ENCODE measurements at places on chromosomes 2 and 18.

DNA sequence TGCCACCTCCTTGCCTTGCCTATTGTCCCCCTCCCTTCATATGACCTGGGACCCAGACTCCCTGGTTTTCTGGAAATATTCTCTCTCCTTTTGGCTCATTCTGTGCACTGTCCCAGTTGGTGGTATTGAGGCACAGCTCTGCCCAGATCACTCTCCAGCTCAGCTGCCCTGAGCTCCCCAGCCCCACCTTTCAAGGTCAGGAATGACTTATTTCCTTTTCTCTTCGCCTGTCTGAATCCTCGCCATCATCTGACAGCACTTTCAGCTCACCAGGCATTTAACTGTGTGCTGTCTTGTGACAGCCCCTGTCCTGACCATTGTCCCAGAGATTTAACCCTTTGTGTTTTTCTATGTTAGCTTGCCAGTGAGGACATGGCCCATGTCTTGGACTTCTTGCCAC is 133.0 kb downstream of the MSH2 start:
- DNase-seq: no peak

GRCh38 chr2:155645791-155646190 is 686.7 kb downstream of the NR4A2 start:
- DNase-seq: no peak

DNA sequence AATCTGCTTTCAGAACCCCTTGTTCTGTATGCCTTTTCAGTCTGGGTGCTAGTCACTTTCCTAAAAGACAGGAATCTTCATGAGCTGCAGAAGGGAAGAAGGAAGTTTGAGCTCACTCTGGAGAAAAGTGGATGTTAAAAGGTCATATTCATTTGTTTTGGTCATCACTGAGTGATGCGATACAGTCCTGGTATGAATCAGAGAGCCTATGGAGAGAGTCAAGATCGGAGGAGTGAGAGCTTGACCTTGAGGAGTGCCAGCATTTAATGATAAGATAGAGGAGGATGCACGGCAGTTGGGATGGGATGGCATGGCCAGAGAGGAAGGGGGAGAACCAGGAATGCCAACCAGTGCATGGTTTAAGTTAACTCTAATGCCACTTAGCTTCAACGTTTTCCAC is 19.6 kb downstream of the USP39 start:
- no peak for DNase-seq

DNA sequence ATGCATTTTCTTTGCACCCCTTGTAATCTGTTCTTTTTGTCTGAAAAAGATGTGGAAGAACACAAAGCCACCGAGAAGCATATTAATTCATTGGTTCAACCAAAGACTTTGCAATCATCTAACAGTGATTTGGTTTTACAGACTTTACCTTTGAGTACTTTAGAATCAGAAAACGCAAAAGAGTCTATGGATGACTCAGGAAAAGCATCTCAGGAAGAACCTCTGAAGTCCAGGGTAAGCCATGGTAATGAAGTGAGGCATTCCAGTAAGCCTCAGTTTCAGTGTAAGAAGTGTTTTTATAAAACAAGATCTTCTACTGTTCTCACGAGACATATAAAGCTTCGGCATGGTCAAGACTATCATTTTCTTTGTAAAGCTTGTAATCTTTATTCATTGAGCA is 35.2 kb downstream of the ZNF407 start:
- DNase-seq: no peak

- no peak for DNase-seq
These were observed 12.1 kb downstream of the PLEKHH2 start for GRCh38 chr2:43648994-43649701.

DNA sequence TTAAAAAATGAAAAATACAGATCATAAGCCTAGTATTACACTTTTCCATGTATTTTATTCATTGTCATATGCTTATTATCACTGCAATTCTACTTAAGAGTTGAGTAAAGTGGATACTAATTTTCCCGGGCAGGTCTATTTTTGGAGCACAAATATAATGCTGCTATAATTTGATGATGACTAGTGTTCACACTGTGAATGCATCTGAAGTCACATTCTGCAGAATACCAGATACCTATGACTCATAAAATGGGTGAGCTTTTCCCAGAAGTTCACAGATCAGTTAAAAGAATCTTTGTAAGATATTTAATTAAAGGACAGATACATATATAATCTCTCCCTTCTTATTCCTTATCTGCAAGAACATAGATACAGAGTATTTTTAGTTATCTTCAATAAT is 79.8 kb upstream of the MC4R start:
- DNase-seq: no peak

DNA sequence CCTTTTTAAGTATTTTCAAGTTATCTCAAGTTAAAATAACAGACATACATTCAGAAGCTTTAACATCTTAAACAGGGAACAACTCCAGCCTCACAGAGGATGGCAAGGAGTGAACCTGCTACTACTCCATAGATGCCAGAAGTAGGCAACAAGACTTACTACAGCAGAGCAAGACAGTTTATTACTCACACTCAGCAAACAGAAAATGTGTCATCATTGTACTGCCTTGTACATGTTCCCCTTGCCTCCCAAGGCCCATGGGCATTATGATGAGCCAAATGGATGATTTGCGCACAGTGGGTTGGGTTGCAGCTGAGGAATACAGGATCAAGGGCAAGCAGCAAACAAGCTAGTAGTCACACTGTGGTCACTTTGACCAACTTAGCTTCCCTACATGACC is 80.6 kb upstream of the VRK2 start:
- no peak for DNase-seq

DNA sequence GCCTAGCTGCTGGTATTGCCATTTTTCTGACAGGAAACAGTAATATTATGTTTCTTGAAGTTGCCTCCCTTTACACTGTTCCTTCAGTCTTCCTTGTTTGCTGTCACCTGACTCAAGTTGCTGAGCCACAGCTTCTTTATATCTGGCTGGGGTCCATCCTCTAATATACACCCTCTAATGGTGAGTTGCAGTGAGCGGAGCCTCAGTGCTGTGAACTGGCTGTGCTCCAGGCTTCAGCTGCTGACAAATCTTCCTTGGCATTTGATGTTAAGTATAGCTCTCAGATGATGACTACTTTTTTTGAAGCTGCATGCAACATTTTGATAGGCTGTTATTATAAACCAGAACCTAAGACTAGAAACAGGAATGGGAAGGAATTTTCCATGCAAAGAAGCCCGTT is 366.7 kb downstream of the NUP35 start:
- DNase-seq: no peak

DNA sequence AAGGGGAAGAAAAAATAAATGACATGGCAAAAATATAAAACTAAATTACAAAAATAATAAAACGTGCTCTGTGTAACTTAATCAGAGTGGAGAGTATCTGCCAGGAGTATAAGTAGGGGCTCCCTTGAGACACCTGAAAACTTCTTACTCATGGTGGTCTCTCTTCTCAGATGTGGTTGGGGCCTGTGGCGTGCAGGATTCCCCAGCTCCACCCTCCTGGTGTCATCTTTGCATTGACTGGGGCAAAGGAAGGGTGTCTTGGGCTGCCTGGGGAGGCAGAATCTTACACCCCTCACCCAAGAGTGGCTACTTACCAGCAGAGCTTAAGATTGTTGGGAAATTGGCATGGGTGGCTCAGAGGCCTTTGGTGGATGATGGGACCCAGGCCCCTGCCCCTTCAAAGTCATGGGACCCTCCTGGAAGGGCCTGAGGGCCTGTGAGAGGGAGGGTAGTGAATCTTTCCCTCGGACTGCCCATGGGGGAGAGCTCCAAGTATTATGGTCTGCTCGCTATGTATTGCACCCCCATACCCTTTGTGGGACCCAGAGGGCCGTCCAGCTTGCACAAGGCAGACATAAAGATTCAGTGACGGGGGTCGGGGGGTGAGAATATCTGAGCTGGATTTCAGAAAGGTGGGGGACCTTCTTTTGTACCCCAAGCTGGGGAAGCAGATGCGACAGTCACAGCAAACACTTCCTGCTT is 6.9 kb upstream of the TRAF3IP1 start:
- no peak for DNase-seq

DNA sequence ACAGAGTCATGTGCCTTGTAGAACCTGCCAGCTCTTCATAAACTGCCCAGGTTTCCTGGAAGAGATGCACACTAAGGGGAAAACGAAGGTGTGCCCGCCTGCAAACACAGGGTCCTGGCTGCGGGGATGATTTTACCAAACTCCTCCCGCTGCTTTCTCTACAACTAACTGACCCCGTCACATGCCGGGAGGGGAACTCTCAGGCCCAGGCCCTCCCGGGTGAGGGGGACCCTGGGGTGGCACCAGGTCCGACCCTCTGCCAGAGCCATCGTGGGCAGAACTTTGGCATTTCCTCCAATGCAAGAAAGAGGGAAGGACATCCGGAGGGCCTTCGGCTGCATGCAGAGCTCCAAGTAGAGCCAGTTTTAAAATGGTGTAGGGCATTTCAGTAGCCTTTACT is 28.6 kb downstream of the CAPN13 start:
- no peak for DNase-seq

DNA sequence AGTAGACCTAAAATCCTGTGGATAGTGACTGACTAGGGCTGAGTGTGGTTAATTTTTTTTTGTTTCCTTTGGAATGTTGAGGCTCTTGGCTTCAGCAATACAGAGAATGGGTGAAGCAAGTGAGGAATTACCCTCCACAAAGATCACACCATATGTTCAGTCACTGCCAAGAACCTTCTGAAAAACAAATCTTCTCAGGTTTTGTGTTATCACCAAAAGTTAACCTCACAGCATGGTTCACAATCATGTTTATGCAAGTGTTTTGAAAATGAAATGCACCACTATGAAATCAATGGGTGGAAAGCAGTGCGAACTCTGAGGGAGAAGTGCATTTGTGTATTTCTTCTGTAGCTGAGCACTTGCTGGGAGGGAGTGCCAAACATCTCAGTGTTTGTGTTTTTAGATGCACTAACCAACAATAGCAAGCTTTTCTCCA is 44.4 kb downstream of the SPATS2L start:
- DNase-seq: no peak

DNA sequence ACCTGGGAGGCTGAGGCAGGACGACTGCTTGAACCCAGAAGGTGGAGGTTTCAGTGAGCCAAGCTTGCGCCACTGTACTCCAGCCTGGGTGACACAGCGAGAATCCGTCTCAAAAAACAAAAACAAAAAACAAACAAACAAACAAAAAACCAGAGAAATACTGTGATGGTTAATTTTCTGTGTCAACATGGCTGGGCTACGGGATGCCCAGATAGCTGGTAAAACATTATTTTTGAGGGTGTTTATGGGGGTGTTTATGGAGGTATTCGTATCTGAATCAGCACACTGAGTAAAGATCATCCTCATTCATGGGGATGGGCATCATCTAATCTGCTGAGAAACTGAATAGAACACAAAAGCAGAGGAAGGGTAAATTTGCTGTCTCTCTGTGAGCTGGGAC is 40.8 kb upstream of the COX7A2L start:
- DNase-seq: no peak

GRCh38 chr2:70630761-70631160 is 77.1 kb upstream of the TGFA start:
- DNase-seq: no peak

GRCh38 chr2:127027715-127028114 is 79.2 kb downstream of the BIN1 start:
- DNase-seq: no peak

DNA sequence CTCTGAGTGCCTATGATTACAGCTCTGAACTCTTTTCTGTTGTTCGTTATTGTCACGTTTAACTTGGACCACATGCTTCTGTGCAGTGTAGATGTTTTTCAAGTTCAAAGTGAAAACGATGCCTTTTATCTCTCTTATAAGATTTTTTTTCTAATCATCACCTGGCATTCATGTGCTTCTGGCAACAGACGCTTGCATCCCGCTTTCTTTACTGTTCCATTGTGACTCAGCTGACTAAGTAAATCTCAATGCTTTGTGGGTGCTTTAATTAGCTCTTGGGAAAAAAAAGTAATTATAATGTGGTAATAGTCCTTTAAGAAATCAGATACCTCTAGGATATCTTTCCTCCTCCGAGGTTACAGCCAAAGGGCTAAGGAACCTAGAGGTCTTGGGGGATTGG is 31.2 kb upstream of the RMP24 start:
- DNase-seq: no peak

GRCh38 chr18:14767474-14767873 is 19.5 kb downstream of the ANKRD30B start:
- no peak for DNase-seq

DNA sequence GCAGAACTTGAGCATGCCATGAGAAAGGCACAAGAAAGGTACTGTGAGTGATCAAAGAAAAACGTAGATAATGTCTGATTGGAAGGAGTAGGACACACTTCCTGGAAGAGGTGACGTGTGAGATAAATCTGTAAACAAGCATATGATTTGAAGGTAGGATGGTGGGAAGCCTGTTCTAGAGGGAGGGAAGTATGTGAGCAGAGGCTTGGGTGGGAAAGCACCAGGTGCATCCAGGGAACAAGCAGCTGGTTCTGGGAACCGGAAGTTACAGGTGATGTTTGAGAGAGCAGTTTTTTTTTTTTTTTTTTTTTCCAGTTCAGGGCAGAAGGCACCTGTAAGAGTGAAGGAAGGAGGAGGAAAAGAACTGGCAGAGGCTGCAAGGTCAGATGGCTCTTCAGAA is 116.6 kb upstream of the EFEMP1 start:
- no peak for DNase-seq

- no peak for DNase-seq
These were observed 294.5 kb downstream of the PLCL1 start for GRCh38 chr2:198098918-198099317.

GRCh38 chr2:54073796-54074195 is 41.6 kb upstream of the ACYP2 start:
- DNase-seq: no peak

- DNase-seq: no peak
These were observed 102.8 kb upstream of the STPG4 start for GRCh38 chr2:47257946-47258348.

GRCh38 chr2:209578394-209579001 is 154.7 kb downstream of the MAP2 start:
- no peak for DNase-seq

DNA sequence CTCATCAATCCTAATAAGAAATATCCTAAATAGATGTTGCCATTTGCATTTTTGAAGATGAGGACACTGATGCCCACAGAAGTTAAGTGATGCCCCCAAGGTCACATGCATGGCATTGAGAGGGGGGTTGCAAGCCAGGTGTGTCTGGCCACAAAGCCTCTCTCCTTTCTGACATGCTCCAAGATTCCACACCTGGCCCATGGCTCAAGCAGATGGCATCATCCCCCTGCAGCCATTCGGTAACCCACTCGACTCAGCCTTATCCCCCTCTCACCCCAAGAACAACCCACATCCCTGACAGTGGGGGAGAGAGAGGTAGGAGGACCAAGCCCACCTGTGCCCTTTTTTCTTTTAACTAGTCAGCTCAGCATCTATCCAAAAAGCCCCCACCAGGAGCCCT is 16.5 kb upstream of the TEX51 start:
- DNase-seq: no peak

DNA sequence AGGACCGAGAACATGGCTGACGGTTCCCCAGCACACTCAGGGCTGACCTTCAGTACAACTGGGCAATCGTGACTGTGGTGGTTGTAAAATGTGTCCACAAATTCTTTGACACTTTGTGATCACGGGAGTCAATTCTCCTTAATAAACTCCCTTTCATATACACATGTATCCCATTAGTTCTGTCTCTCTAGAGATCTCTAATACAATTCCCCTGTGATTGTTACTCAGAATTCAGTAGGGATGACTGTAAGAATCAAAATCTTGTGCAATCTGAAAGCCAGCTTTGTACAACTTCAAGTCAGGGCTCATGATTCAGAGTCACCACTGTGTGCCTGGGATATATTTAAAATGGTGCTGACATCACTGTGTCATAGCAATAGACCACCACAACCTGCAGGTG is 89.5 kb upstream of the LMAN1 start:
- no peak for DNase-seq

- no peak for DNase-seq
These were observed 24.3 kb upstream of the CDH20 start for GRCh38 chr18:61308795-61309393.

Measured in stimulated activated CD4-positive, alpha-beta T cell treated with anti-CD3 and anti-CD28 coated beads, TNF-alpha, amount 100 ng/mL, for 48 hours (primary cell).